ENCODE measurements at places on chromosomes 4 and X.

GRCh38 chrX:22171287-22172060 lies 101.2 kb upstream of the CBLL2 start:
- DNase-seq, result no peak

DNA sequence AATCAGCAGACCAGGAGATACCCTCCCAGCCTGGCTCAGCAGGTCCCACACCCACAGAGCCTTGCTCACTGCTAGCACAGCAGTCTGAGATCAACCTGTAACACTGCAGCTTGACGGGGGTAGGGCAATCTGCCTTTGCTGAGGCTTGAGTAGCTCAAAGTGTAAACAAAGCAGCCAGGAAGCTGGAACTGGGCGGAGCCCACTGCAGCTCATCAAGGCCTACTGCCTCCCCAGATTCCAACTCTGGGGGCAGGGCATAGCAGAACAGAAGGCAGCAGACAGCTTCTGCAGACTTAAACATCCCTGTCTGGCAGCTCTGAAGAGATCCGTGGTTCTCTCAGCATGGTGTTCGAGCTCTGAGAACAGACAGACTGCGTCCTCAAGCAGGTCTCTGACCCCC lies 15.1 kb upstream of the GABRA2 start:
- no peak for DNase-seq

GRCh38 chr4:41144812-41145211 lies 69.5 kb downstream of the APBB2 start:
- DNase-seq, result no peak

- DNase-seq, result no peak
Measured at GRCh38 chrX:17328837-17329236, 46.2 kb upstream of the NHS start.

DNA sequence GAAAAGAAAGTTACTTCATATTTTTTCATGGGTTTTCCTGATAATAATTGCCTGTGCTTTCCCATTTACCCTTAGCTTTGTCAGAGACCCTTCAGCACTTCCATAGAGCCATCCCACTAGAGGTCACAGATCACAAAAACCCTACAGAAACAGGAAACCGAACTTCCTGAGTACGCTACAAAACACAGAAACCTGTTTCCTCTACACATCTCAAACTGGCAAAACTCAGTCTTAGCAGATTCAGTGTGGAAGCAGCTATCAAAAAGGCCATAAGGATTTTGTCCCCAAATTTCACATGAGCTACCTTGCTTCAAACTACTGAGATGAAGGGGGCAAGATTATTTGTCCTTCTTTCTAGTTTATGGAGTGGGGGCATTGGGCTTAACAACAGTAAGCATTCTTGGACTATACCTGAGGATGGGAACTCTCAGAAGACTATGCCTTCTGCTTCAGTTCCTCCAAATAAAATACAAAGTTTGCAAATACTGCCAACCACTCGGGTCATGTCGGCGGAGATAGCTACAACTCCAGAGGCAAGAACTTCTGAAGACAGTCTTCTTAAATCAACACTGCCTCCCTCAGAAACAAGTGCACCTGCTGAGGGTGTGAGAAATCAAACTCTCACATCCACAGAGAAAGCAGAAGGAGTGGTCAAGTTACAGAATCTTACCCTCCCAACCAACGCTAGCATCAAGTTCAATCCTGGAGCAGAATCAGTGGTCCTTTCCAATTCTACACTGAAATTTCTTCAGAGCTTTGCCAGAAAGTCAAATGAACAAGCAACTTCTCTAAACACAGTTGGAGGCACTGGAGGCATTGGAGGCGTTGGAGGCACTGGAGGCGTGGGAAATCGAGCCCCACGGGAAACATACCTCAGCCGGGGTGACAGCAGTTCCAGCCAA lies at the start of gene MMRN1:
MMRN1 (plus strand) TSS at position 206 of the 902 bp plus-strand sequence; CDS start at position 324, 118 bp downstream.
- no peak for DNase-seq

GRCh38 chr4:151158979-151159378 lies 59.6 kb downstream of the RPS3A start:
- no peak for DNase-seq

GRCh38 chrX:153669174-153669890 lies 4.3 kb downstream of the PNCK start:
- peak; percentile 38 for DNase-seq

DNA sequence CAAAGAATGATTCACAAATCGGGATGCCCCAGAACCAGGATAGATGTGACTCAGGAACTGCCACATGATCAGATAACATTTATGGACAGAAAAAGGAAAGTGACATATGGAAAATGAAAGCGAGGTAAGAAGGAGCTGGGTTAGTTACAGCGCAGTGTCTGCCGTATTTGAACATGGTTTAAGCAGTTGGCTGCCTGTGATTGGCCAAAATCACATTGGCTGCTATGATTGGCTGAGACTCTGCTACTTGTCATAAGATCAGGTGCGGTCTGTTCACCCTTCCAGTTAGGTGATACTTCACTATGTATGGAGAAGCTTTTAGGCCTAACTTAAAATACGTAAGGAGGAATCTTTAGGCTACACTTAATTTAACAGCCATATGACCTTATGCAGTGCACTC lies 322.7 kb upstream of the HAND2 start:
- no peak for DNase-seq

DNA sequence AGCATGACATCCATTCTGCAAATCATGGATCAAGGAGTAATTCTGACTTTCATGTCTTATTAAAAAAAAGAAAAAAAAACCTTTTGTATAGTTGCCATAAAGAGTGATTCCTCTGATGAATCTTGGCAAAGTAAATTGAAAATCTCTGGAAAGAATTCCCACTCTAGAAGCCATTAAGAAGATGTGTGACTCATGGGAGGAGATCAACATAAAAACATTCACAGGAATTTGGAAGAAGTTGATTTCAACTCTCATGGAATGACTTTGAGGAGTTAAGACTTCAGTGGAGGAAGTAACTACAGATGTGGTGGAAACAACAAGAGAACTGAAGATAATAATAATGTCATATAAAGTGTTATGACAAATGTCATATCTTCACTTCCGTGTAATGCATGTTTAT lies 204.2 kb downstream of the PABPC4L start:
- DNase-seq, result no peak

DNA sequence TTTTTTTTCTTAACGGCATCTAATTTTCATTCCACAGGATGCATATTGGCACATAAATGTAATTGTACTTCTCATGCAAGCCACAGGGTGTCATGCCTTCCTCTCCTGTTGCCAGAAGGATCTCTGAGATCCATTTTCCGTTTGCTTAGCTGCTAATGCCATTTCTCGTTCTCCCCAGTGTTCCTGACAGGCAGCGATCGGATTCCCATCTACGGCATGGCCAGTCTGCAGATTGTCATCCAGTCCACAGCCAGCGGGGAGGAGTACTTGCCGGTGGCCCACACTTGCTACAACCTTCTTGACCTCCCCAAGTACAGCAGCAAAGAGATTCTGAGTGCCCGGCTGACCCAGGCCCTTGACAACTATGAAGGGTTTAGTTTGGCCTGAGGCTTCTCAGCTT lies 8.9 kb upstream of the NAP1L5 start:
- no peak for DNase-seq

DNA sequence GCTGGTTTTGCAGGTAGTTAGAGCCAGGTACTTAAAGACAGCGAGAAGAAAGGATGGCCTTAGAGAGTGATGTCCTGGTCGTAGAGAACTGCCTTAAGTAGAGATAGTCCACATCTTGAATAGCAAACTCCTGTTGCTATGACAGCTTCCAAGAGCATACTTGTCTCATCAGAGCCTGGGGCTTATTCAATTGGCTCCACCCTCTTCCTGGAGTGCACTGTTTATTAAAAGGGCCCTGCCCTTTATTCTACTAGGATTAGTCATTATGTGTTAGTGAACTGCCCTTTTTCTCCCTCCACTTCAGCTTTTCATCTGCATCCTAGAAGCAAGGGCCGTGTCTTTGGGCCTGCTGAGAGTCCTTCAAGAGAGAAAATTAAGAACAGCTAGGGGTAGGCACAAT lies 94.5 kb upstream of the EOLA2 start:
- DNase-seq, result no peak

GRCh38 chrX:48666649-48667048 lies 16.9 kb upstream of the WAS start:
- DNase-seq, result no peak

- DNase-seq, result no peak
Measured at GRCh38 chr4:102343964-102344519, 1.2 kb downstream of the SLC39A8 start.

- DNase-seq, result no peak
Measured at GRCh38 chr4:128450326-128451120, 162.9 kb upstream of the PGRMC2 start.

DNA sequence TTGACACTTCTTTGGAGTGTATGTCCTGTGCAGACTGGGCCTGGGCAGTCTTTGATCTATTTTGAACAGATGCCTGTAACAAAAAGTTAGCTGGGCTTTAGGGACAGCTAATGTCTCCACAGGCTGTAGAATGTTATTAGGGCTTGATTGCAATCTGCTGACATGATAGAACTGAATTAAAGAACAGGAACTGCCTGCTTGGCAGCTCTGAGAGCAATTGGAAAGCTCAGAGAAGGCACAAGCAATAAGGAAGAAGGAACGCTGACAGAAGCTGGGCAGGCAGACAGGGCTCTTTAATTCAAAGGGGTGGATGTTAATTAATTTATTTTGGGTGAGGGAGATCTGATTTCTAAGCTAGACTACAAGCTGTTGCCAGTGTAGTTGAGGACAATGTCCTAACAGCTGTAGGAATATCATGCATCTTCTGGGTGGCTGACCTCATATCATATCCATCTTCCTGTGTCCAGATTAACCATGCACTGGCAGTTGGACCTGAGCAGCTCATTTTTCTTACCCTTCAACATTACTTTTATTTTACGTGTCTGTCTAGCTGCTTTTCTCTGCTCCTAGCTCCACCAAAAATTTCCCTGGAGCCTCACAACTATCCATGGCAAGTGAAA lies 20.7 kb upstream of the GRXCR1 start:
- DNase-seq, result no peak

DNA sequence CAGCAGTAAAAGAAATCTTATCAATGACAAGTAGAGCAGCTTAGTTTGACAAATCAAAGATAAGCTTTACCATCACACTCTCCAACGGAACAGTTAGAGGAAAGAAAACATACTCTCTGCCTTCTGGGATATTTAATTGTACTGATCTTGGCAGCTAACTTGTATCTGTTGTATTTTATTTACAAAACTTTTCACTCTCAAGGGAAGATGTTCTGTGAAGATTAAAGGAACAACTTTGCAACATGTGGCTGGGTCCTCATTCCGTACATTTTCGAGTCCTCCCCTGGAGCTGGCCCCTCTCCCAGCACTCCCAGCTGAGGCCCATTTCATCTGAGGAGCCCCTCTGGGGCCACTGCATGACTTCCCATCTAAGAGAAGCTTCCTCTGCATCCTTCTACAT lies 74.4 kb downstream of the RPS3A start:
- no peak for DNase-seq

DNA sequence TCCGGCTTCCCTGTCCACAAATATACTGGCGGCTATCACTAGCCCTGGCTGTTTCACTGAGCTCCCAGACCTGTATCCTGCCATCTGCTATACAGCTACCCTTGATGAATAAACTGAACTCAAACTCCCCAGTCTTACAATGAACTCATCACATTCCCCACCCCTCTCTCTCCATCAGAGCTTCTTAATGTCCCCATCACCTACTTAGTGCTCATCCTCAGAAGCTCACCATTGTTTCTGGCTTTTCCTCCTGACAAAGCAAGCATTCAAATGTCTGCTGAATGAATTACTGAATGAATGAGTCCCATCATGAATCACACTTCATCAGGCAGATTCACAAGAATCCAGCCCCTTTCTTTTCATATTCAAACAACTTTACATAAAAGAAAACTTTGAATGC lies 5.7 kb upstream of the DGAT2L6 start:
- DNase-seq, result no peak

DNA sequence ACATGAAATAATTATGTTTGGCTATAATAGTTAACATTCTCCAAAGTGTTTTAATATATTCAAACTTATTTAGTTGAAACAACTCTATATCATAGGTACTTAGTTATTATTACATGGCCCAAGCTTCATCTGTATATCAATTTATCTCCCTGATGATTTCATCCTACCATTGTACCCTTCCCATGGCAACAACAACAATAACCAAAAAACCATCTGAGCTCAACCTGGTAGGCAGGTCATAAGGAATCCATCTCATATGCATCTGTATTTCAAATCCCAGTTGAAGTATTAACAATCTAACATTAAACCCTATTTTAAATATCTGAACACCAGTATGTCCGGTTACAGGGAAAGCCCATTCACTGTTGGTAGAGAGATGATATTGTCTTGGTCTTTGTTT lies 33.1 kb upstream of the SLC7A11 start:
- DNase-seq, result no peak

DNA sequence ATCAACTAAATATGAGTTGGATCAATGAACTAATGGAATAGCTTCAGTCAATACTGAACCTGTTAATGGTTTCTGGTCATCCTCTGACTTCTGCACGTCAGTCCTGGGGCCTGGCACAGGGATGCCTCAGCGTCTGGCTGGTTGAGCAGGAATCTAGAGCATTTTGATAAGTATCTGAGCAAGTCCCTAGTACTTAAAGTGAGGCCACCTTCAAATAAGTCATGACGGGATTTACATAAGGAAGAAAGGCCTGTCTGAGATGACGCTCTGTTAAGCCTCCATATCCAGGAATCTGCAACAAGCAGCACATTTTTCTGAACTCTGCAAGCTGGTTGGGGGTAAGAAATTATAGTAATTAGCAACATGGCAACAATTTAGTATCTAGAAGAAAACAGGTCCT lies 83.2 kb upstream of the TBC1D9 start:
- DNase-seq, result no peak

- DNase-seq, result no peak
Measured at GRCh38 chr4:146104541-146104940, 71.0 kb upstream of the LSM6 start.

DNA sequence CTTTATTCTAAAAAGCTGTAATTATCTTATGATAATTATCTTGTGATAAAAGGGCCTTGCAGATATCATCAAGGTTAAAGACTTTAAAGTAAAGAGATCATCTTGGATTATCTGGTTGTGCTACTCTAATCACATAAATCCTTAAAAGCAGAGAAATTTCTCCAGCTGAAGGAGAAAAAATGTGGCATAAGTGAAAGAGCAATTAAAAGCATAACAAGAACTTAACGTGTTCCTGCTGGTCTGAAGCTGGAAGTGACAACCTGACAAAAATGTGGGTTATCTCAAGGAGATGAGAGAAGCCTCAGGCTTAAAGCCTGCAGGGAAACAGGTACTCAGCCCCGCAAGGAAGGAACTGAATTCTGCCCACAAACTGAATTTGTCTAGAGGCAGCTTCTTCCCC lies 449.1 kb upstream of the NDST4 start:
- no peak for DNase-seq

- no peak for DNase-seq
Measured at GRCh38 chr4:98779088-98779487, 120.7 kb upstream of the TSPAN5 start.

- no peak for DNase-seq
Measured at GRCh38 chrX:19075754-19076153, 46.5 kb downstream of the ADGRG2 start.

- no peak for DNase-seq
Measured at GRCh38 chr4:83771113-83771705, 235.3 kb downstream of the GPAT3 start.

- DNase-seq, result no peak
Measured at GRCh38 chr4:148951346-148951745, 509.1 kb upstream of the NR3C2 start.

- no peak for DNase-seq
Measured at GRCh38 chr4:3822230-3822947, 56.2 kb downstream of the ADRA2C start.
